ENCODE measurements at places on chromosomes 3 and 15.
A peak's percentile ranks its signal among the peaks of the same experiment; 100 is the strongest.

- H3K4me3 ChIP-seq: no peak overlapping the region
- H3K27me3 ChIP-seq: peaks cover 6% of the 10 kb centered on the region
- H3K27ac ChIP-seq: no peak overlapping the region
- no peaks in the 10 kb centered on the region for H3K36me3 ChIP-seq
- H3K4me1 ChIP-seq: peaks cover 11% of the 10 kb centered on the region
- no peak for DNase-seq
Observed at GRCh38 chr3:10600296-10600714, 94.9 kb upstream of the ATP2B2 start.

- no peaks in the 10 kb centered on the region for H3K27me3 ChIP-seq
- H3K27ac ChIP-seq: no peak overlapping the region
- no peak for DNase-seq
Observed at GRCh38 chr15:72781631-72782030, 1.9 kb downstream of the ADPGK start.

DNA sequence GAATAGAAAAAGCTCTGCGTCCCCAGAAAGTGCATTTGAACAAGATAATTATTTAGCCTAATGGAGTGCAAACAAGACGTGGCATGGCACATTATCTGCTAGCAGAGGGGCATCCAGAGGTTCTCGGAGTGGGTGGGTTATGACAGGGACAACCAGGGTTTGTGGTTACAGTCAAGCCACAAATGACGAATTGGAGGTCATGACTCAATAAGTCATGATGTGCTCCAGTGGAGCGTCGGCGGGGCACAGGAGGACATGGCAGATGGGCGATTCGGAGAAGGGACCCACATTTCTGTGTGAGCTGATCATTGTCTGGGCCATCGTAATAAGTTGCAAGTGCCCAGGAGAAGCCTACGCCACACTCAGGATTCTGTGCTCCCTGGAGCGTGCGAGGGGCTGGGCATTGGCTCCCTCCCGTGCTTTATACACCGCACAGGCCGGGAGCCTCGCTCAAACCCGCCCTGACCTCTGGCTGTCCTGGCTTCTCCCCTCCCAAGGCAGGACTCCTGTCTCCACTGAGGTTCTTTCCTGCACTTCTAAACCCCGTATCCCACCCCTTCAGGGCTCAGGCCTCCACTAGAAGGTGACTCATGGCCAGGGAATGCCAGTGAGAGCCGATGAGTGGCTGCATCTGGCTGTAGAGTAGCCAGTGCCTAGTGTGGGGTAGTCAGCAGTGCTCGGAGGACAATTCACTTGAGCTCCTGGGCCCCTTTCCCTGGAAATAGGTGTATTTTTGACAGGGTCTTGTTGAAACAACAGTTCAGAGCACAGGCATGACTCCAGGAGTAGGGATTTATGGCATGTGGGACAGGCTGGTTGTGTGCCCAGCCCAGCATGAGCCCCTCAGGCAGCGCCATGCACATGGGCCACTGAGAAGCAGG, 67.4 kb downstream of the GRIP2 start:
- H3K4me3 ChIP-seq: no peak overlapping the region
- DNase-seq: no peak
- no peaks in the 10 kb centered on the region for H3K27me3 ChIP-seq
- no peak overlapping the region for H3K27ac ChIP-seq
- H3K36me3 ChIP-seq: peaks cover 79% of the 10 kb centered on the region

DNA sequence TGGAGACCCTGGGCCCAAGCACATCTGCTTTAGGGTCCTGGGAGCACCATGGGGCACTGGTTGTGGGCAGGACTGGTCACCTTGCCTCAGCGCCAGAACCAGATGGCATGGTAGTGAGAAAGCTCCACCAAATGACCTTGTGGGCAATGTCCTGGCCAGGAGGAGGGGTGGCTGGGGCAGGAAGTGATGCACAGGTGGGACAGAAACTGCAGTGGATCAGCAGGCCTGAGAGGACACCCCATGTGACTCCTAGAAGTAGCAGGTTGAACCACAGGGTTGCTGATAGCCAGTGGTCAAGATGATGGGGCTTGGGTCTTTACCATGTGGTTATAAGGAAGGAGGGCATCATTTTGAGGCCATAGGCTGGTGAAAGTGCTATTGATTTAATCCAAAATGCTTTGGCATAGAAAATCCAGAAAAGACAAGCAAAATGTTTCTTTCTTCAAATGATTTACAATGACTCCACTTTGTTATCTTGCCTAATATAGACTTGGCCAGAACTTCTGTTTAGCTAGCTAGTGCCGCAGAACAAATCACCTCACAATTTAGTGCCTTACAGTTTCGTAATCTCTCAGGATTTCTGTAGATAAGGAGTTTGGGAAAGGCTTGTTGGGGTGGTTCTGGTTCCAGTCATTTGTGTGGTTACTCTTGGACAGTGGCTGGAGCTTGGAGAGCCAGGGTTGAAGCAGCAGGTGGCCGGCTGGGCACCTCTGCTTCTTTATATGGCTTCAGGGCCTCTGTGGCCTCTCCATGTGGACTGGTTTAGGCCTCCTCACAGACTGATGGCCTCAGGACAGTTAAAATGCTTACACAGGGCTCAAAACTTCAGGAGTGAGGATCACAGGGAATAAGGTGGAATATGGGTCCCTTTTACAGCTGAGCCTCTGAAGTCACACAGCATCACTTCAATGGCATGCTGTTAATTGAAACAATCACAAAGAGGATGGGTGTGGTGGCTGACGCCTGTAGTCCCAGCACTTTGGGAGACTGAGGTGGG, 27.5 kb downstream of the TMEM158 start:
- no peaks in the 10 kb centered on the region for H3K27me3 ChIP-seq
- no peaks in the 10 kb centered on the region for H3K4me1 ChIP-seq
- H3K36me3 ChIP-seq: no peaks in the 10 kb centered on the region
- no peak overlapping the region for H3K27ac ChIP-seq
- no peak overlapping the region for H3K4me3 ChIP-seq

- H3K4me1 ChIP-seq: peaks cover 27% of the 10 kb centered on the region
- H3K36me3 ChIP-seq: no peaks in the 10 kb centered on the region
- no peaks in the 10 kb centered on the region for H3K27me3 ChIP-seq
- H3K27ac ChIP-seq: no peak overlapping the region
- H3K4me3 ChIP-seq: no peak overlapping the region
Observed at GRCh38 chr3:151379083-151379734, 5.3 kb downstream of the P2RY12 start.

- no peaks in the 10 kb centered on the region for H3K27me3 ChIP-seq
- H3K4me3 ChIP-seq: no peak overlapping the region
- H3K4me1 ChIP-seq: no peaks in the 10 kb centered on the region
Observed at GRCh38 chr3:46449755-46450552, 14.8 kb downstream of the LTF start.

DNA sequence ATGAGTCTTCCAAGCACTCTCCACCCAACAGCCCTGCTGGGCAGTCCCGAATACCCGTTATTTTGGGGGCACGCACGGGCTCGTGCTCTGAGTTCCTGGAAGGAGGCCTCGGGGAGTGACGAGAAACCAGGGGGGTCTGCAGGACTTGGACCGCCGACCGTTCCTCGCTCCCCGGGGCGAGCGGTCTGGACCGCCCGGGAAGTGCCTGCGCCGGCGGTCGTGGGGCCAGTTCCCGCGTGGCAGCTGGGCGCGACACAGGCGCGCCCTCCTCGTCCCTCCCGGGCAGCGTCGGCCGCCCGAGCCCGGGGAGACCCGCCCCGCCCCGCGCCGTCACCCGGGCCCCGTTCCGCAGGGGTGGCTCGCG, 387 bp downstream of the GNB4 start:
- no peaks in the 10 kb centered on the region for H3K36me3 ChIP-seq
- H3K4me1 ChIP-seq: peaks cover 19% of the 10 kb centered on the region
- H3K27ac ChIP-seq: peak overlapping the region; percentile 75
- no peak for DNase-seq
- H3K4me3 ChIP-seq: peak overlapping the region; percentile 84
- no peaks in the 10 kb centered on the region for H3K27me3 ChIP-seq

GRCh38 chr3:147404800-147405230, 1.5 kb downstream of the ZIC4 start:
- no peaks in the 10 kb centered on the region for H3K4me1 ChIP-seq
- DNase-seq: no peak
- no peak overlapping the region for H3K27ac ChIP-seq
- H3K36me3 ChIP-seq: no peaks in the 10 kb centered on the region

GRCh38 chr3:132654721-132655120, 4.9 kb downstream of the ACAD11 start:
- no peak overlapping the region for H3K27ac ChIP-seq
- peaks cover 9% of the 10 kb centered on the region for H3K4me1 ChIP-seq
- H3K4me3 ChIP-seq: no peak overlapping the region
- DNase-seq: no peak
- H3K36me3 ChIP-seq: no peaks in the 10 kb centered on the region
- no peaks in the 10 kb centered on the region for H3K27me3 ChIP-seq

- H3K4me1 ChIP-seq: no peaks in the 10 kb centered on the region
- no peaks in the 10 kb centered on the region for H3K27me3 ChIP-seq
- no peak overlapping the region for H3K4me3 ChIP-seq
- H3K36me3 ChIP-seq: no peaks in the 10 kb centered on the region
- no peak overlapping the region for H3K27ac ChIP-seq
Observed at GRCh38 chr3:107271787-107272387, 105.4 kb upstream of the CCDC54 start.

DNA sequence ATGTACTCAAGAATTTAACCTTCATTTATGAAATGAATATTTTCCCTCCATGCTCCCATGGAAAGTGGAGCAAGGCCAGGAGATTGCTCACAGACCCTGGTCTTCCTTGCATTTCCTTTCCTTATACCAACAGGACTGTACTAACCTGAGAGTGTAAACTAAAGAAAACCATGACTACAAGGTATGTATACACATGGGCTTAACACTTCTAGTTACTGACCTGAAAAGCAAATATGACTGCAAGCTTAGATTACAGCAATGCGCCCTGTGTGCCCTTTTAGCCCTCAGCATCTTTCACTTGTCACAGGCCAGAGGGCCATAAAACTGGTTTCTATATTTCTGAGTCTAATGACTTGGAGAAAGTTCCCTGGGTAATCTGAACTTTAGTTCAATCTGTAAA, 52.1 kb downstream of the NEK10 start:
- H3K27me3 ChIP-seq: no peaks in the 10 kb centered on the region
- DNase-seq: no peak
- no peak overlapping the region for H3K27ac ChIP-seq
- no peaks in the 10 kb centered on the region for H3K4me1 ChIP-seq
- H3K36me3 ChIP-seq: no peaks in the 10 kb centered on the region

DNA sequence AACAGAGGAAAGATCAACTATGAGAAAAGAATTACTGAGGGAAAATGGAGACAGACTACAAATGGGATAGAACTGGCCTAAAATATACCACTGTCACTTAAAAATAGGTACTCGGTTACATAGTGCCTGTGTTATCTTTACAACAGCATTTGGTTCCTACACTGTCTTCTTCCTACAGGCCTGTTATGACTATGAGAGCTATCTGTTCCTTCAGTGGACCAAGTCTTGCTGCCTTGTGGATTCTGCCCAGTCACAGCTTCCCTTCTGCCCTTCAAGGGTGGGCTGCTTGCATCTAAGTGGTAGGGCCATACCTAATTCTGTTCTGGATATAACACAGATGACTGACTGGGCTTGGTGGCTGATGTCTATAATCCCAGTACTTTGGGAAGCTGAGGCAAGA, 13.8 kb upstream of the ARHGEF3 start:
- no peaks in the 10 kb centered on the region for H3K36me3 ChIP-seq
- H3K27ac ChIP-seq: no peak overlapping the region
- H3K4me1 ChIP-seq: no peaks in the 10 kb centered on the region

GRCh38 chr3:36557021-36557707, 176.9 kb downstream of the STAC start:
- H3K27me3 ChIP-seq: peaks cover 6% of the 10 kb centered on the region
- H3K36me3 ChIP-seq: no peaks in the 10 kb centered on the region
- no peak for DNase-seq
- H3K4me1 ChIP-seq: peaks cover 13% of the 10 kb centered on the region

- H3K36me3 ChIP-seq: no peaks in the 10 kb centered on the region
- no peak overlapping the region for H3K27ac ChIP-seq
- no peak overlapping the region for H3K4me3 ChIP-seq
- H3K4me1 ChIP-seq: peaks cover 3% of the 10 kb centered on the region
- no peaks in the 10 kb centered on the region for H3K27me3 ChIP-seq
Observed at GRCh38 chr3:143897576-143898295, 49.5 kb upstream of the SLC9A9 start.

DNA sequence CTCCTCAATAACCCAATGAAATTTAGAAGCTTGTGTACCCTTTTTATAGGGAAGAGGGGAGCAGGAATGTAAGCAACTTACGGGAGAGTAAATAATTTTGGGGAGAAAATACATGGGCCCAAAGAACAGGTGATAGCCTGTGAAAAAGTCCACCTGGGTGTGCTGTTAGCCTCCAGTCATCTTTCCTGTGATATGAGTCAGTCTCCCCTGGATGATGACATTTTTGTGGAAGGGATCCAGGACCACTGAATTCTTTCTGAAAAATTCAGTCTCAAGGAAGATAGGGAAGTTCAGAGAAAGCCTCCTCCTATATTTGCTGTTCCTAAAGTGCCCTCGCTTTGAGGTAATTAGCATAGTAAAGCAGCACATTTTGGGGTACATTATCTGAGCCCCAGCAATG, 149.8 kb downstream of the SQOR start:
- no peak overlapping the region for H3K27ac ChIP-seq
- H3K36me3 ChIP-seq: no peaks in the 10 kb centered on the region
- no peak overlapping the region for H3K4me3 ChIP-seq
- H3K27me3 ChIP-seq: no peaks in the 10 kb centered on the region

- no peak overlapping the region for H3K4me3 ChIP-seq
- H3K4me1 ChIP-seq: peaks cover 27% of the 10 kb centered on the region
- no peaks in the 10 kb centered on the region for H3K27me3 ChIP-seq
- DNase-seq: no peak
- H3K36me3 ChIP-seq: no peaks in the 10 kb centered on the region
Observed at GRCh38 chr15:101138913-101139880, 112.7 kb downstream of the CHSY1 start.

DNA sequence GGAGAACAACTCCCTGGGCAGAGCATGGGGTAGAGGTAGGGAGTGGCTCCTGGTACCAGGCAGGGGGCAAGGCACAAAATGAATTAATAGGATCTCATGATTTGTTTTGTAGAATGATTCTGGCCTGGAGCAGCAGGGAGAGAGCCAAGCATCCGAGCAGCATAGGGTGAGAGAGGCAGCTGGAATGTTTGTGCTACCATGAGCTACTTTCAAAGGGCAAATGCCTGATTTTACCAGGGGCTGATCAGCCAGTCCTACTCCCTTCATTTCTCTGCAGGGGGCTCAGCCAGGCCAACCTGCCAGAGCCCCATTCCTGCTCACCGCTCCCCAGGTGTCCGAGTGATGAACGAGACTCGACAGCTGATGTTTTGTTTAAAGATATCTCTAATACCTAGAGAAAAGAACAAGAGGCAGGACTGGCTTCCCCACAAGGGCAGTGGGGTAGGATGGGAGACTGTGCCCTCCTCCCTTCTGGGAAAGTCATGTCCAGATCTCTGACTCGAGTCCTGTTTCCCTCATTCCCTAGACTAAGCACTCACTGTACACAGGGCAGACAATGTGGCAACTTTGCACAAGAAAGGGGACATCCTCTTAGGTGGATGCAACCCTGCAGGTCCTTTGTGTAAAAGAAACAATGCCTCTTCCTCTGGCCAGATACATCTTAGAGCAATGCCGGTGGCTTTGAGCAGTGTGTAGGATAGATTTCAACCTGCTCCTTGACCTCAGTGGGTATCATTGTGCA, 12.9 kb downstream of the DUOX2 start:
- no peaks in the 10 kb centered on the region for H3K36me3 ChIP-seq
- H3K27me3 ChIP-seq: no peaks in the 10 kb centered on the region
- H3K4me1 ChIP-seq: no peaks in the 10 kb centered on the region
- DNase-seq: no peak

GRCh38 chr3:31953091-31953490, 28.0 kb downstream of the OSBPL10 start:
- peaks cover 14% of the 10 kb centered on the region for H3K36me3 ChIP-seq
- peak; percentile 60 for DNase-seq
- H3K4me3 ChIP-seq: no peak overlapping the region
- no peaks in the 10 kb centered on the region for H3K27me3 ChIP-seq
- peaks cover 88% of the 10 kb centered on the region for H3K4me1 ChIP-seq
- peak overlapping the region; percentile 88 for H3K27ac ChIP-seq

Data from B cell (primary cell).